ENCODE measurements at places on chromosomes 16 and 17. TPM values are rescaled to one million over a fixed set of nuclear protein-coding genes. Genes with fewer than 3 reads are reported as not detected.

Gene CCL3
- total RNA-seq, result 0.98 TPM

Gene UTS2R
- total RNA-seq, result not detected

DNA sequence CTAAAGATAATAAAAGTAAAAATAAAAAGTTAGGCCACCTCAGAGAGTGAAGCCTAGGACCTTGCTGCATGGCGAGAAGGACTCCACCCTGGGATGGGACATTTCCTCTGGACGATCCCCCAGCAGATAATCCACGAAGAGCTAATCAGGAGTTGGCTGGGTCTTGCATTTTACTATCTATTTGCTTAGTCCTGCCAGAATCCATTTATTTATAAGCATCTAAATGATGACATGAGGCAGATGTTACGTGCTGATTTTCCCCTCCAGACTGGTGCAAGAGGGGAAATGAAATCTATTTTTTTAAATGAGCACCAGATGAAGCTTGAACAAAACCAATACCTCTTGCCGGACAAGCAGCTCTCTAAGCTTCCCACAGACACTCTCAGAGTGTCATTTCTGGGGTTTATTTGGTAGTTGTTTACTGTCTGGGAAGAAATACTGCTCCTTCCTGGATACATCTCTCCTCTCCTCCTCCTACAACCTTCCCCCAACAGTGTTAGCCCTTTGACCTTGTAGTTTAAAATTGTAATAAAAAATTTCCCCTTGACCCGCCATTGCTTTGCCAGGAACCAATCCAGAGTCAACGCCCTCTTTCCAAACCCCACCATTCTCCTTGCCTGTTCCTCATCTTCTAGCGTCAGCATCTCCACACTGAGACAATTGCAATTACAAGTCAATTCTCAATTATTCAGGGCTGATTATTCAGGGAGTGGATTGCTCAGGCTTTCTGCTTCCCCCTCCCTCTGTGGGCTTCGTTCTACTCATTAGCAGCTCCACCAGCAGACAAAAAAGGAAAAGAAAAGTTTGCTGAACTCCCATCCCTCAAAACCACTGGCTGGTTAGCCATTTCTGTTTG is 63.0 kb downstream of the GSG1L start:
- DNase-seq, result no peak

GRCh38 chr16:79776243-79776847 is 175.8 kb upstream of the MAF start:
- no peak for DNase-seq
